Stimulated activated CD8-positive, alpha-beta memory T cell treated with anti-CD3 and anti-CD28 coated beads, Interleukin-7, amount 100 ng/mL, for 1 hour (primary cell): ENCODE measurements at places on chromosomes 6 and 20.

DNA sequence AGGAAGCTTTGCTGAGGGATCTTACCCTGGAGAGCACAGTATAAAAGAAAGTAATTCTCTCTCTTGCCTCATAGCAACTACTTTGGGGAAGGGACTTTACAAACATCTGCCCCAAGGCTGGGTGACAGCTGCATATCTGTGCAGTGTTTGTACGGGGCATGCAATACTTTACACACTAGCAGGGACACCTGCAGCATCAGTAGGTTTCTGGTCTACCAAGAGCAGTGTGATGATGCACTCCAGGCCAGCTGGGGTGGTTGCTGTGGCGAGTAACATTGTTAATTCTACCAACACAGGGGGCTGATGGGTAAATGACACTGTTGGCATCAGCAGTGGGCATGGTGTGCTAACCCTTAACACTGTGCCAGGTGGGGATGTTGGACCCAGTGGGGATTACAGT, 48.0 kb downstream of the ADTRP start:
- DNase-seq: no peak

GRCh38 chr6:98669371-98669770, 165.0 kb upstream of the POU3F2 start:
- no peak for DNase-seq

- DNase-seq: no peak
Measured at GRCh38 chr6:139242457-139243240, 49.1 kb downstream of the TXLNB start.

- DNase-seq: no peak
Measured at GRCh38 chr6:138400326-138400725, 3.7 kb upstream of the HEBP2 start.

DNA sequence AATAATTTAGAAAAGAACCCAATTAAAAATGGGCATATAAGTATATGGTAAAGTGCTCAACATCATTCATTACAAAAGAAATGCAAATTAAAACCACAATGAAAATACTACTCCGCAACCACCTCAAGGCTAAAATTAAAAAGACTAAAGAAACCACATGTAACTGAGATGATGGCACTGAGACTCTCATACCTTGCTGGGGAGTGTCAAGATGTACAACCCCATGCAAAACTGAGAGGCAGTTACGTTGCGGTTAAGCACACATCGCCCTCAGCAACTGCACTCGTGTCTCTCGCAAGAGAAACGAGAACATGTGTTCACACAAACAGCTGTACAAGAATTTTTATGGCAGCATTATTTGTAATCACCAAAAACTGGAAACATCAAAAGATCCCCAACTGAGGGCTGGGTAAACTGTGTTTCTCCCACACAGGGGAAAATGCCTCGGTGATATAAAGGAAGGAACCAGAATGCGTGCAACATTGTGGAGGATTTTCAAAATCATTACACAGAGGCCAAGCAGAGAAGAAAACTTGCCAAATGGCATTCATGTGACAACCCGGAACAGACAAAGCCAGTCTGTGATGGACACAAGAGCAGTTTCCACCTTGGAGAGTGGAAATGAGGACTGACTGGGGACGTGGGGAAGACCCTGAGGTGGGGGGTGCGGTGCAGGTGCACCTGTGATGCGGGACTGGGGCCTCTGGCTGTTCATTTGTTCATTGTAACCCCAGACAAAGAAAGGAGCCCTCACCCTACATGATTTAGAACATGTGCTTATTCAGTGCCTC, 144.9 kb downstream of the WDR27 start:
- DNase-seq: no peak

DNA sequence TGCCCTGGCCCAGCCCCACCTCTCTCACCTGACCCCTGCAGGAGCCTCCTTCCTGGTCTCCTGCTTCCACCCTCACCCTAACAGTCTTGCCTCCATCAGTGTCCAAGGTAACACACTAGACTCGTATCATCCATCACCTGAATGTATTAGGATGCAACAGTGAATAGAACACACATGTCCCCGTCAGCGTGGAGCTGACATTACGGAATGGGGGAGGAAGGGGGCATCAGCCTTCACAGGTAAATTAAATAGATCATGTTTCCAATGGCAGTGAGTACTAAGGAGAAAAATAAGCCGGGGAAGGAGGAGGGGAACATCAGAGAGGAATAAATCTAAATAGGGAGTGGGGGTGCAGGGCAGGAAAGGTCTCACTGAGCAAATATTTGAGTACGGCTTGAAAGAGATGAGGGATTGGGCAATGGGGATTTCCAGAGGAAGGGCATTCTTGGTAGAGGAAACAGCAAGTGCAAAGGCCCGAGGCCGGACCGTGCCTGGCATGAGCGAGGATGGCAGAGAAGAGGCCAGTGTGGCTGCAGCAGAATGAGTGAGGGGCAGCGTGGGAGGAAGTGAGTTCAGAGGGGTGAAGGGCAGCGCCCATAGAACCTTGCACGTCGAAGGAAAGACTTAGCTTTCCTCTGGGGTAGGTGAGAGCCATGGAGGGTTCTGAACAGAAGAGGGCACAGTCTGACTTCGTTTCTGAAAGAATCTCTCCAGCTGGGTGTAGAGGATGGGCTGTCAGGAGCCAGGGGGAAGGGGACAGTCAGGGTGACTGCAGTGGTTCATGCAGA, 110.1 kb upstream of the PTPN1 start:
- no peak for DNase-seq

DNA sequence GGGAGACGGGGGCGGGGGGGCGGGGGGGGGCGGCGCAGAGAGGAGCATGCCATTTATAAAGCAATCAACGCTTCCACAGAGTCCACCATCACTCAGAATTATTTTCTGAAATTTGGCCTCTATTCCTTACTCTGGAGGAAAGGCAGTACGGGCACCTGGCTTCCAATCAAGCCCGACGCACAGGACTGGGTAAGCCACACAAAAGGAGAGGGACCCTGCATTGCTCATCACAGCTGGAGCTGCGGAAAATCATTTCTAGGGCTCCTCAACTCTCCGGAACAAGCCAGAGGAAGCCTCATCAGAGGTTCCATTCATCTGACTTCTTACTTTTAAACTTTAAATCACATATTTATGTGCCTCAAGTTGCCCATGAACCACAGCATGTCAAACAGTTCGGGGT, 55.9 kb downstream of the TTI1 start:
- no peak for DNase-seq

DNA sequence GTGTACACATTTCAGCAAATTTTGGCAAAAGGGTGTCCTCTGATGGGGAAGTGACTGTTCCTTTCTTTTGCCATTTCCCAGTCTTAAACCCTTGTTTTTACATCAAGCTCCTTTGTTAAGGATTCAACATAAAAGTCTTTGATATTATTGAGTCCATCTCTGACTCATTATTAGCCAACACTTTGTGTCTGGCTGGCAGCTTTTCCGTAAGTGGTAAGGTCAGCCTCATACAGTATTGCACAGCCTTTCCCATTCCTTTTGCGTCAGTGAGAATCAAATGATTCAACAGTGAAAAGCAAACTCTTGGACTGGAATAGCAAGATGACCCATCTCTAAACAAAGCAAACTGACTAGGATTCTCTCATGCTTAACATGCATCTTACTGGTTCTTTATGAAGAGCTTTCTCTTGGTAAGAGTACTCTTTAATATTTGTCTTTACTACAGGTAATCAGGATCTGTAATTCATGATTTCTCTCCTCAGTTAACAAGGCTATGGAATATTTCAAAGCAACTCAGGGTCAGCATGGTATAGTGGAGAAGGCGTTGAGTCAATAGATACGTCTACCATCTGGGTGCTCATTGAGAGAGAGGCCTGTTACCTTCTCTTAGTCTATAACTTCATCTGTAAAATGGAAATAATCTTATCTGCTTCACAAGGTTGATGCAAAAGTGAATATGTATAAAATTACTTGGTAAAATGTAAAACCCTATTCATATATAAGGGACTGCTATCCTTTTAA, 183.6 kb downstream of the PRL start:
- no peak for DNase-seq

DNA sequence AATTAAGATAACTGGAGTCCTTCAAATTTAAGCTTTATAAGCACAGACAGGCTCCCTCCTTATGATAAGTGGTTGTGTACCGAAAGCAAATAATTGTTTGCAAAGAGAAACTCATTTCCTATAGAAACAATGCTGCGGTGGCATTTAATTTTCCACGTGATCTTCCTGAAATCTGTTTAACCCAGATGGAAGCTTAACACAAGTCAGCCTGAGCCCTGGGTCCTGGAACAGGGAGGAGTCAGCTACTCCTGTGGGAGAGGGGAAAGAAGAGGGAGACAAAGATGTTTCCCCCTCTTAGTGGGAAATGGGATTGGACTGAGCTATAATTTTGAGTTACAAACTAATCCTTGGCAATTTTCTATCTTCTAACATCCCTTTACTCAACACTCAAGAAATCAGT, 136.5 kb downstream of the ELOVL4 start:
- no peak for DNase-seq

- DNase-seq: no peak
Measured at GRCh38 chr20:58523971-58524315, 8.7 kb upstream of the APCDD1L start.

- DNase-seq: no peak
Measured at GRCh38 chr6:82995066-82995465, 70.6 kb downstream of the UBE3D start.

GRCh38 chr6:170027647-170028043, 263.2 kb downstream of the DLL1 start:
- DNase-seq: no peak

GRCh38 chr20:62240020-62240685, 1.8 kb downstream of the OSBPL2 start:
- no peak for DNase-seq

DNA sequence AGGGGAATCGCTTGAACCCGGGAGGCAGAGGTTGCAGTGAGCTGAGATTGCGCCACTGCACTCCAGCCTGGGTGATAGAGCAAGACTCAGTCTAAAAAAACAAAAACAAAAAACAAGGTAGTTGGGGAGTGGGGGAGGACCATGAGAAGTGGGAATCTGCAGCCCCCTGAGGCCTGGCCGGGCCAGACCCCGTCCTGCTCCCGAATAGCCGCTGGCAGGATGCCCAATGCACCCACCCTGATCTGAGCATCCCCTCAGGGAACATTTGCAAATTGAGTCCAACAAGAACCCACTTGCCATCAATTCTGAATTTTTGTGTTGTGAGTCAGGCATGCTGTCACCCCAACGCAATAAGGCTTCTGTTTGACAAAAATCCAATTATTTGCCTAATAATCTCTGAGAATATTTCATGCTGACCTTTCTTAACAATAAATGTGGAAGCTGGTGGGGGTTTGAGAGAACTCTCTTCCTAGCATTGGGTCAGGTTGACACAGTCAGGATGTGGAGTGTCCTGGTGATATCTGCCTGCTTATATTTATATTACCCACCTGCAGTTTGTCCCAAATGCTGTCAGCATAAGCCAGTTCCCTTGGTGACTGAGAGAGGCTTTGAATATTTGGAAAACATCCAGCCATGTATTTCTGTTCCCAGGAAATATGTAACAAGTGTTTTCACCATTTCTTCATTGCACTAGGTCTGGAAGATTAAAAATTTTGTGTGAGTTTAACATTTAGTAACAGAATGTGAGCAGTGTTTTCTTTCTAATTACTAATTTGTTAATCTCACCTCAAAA, 28.4 kb upstream of the FRMD1 start:
- DNase-seq: no peak

- no peak for DNase-seq
Measured at GRCh38 chr20:47315339-47316056, 41.0 kb downstream of the ZMYND8 start.

DNA sequence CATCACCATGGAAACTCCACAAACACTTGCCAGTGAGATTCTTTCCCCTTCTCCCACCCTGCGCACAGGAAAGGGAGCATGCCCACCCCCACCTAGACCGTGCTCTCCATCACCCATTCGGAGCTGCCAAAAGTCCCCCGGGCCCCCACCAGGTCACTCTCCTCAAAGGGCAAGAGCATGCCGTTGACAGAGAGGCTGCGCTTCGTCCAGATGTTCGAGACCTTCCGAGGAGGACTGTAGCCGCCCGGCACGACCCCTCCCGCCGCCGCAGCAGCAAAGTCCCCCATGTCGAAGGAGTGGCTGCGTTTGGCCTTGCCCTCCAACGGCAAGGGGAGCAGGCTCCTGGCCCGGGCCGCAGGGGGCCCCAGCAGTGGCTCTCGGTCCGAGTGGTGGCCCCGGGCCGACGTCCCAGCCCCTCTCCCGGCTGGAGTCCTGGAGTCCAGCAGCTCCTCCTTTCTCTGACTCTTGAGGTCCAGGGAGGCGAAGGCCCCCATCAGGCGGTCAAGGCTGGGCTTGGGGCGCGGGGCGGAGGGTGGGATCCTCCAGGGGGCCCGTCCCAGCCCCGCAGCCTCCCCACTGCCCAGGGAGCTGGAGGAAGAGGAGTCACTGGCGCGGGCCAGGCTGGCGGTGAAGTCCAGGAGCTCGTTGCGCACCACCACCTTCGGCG, 195.2 kb downstream of the LRFN2 start:
- no peak for DNase-seq

DNA sequence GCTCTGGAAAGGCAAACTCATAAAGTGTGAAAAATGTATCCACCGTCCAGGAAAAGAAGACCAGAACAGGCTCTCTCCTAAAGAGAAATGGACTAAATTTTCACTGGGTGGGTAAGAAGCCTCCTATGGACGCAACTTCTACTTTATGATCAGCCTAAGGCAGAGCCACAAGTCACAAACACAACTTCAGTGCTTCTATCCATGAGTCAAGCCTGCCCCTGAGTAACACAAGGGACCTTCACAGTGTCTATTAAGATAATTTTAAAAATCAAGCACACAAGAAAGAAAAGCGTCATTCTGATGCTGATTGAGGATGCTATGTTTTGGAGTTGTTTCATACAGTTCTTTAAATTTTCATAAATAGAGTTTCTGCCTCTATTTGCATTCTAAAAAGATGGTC, 601.7 kb upstream of the ARID1B start:
- DNase-seq: no peak

DNA sequence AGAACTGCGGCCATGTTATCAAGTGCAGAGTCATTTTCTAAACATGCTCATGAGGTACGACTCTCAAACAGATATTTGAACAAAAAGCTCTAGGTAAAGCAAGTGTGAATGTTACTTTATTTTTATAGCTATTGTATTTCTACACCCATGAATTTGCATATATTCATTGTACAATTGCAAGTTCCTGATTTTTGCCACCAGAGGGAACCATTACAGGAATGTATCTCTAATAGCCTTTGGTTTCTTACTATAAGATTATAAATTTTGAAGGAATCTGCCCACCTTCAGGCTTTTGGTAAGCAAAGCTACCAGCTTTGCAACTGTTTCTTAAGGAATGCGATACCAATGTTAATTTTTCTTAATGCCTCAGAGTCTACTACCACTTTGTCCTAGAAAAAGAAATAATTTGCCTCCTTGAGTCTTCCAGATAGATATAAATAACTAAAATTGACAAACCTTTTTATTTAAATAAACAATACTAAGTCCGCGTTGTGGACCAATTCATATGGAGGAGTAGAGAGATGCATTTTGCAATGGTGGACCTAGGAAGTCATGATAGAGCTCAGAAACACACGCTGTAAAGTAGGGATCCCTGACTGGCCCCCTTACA, 125.4 kb upstream of the SAMD5 start:
- no peak for DNase-seq

DNA sequence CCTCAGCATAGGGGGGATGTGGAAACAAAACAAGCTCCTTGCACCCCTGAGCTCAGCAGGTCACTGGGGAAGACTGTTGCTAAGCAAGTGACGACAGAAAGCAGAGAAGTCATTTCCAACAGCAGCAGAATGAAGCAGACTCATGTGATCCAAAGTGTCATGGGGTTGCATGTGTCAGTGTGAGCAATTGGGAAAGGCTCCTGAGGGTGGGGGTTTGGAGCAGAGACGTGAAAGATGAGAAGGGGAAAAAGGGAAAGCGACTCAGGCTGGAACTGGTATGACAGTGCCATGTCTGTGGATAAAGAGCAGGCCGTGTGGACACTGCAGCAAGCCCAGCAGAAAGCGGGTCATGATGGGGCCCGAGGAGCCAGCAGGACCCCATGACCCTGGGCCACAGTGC, 363.9 kb downstream of the PREX1 start:
- no peak for DNase-seq
